Liver (tissue), 10 donors: ENCODE measurements at places on chromosomes 1 and 21. TPM values are rescaled to one million over a fixed set of nuclear protein-coding genes. Genes with fewer than 3 reads are reported as not detected.

ZNF644 gene
- 38.8 TPM for total RNA-seq

LCE2C gene
- total RNA-seq = not detected

- DNase-seq = no peak
Observed at GRCh38 chr1:154398141-154398540, 7.0 kb upstream of the IL6R start.

DNA sequence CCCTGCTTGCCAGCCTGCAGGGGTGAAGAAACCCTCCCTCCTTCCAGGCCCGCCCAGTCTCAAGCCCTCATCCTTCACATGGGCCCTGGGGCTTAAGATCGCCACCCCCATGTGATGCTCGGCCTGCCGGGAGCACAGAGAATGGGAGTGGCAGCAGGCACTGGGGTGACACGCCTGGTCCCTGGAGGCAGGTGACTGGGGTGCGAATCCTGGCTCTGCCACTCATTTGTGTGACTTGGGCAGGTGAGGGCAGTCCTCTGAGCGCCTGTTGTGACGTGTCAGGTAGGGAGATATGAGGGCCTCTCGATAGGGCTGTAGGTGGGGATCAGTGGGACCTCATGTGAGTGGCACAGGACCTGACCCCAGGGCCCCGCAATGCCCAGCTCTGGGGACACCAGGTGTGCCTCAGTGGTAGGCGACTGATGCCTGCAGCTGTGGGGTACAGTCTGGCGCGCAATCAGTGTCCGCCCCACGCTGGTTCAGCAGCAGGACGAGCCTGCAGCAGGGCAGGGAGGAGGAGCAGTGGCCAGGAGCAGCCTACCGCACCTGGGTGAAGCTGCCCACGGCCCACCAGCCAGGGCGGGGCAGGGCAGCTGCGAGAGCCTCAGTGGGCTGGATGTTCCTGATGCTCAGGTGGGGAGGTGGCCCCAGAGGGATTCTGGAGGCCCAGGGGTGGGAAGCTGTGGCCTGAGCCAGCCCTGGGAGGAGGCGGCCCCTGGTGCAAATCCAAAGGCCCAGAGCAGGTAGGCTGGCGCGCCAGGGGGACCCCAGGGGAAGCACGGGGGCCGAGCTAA lies 6.2 kb downstream of the SH2D5 start:
- no peak for DNase-seq

SEC16B gene
- total RNA-seq = 15.2 TPM

DNA sequence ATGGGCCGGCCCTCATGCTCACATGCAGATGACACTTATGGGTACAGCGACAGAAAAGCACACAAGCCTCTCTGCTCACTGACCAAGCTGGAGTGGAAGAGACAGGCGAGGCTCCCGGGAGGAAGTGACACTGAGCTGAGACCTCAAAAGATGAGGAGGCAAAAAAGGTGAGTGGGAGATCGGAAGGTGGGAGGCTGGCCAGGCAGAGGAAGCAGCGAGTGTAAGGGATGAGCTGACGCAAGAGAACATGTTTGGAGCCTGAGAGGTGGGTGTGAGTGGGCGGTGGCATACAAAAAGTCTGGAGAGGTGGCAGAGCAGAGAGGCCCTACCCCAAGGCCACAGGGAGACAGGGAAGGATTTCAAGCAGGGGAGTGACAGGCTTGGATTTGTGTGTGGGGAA lies 18.2 kb upstream of the CDCP2 start:
- DNase-seq = no peak

DNA sequence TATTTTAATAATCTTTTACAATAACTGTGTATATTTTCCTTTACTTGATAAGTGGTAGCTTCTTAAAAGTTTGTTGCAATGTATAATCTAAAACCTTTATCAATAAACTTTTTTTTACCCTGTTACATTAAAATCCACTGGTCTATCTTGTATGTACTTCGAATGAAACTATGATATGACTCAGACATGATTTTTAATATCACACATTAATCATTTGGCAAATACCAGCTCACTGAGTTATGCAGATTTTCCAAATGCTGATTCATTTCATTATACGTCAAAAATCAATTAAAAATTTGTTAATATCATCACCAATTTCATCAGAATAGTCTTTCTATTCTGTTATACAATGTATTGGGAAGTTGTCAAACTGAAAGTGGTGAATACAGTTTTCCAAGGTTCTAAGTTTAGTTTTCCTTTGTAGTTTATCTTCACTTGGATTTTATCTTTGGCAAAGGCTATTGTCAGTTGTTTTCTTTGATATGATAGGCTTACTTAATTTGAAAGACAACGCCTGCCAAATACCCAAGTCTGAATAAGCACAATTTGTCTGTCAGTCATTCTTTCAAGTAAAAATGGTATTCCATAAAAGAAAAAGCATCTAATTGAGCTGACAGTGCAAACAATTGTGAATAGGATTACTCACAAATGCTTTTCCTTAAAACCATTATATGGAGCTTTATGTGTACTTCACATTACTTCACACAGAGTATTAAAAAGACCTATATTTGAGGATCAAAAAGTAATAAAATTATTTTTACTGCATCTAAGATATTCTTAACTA lies 127.0 kb downstream of the NME7 start:
- no peak for DNase-seq

DNA sequence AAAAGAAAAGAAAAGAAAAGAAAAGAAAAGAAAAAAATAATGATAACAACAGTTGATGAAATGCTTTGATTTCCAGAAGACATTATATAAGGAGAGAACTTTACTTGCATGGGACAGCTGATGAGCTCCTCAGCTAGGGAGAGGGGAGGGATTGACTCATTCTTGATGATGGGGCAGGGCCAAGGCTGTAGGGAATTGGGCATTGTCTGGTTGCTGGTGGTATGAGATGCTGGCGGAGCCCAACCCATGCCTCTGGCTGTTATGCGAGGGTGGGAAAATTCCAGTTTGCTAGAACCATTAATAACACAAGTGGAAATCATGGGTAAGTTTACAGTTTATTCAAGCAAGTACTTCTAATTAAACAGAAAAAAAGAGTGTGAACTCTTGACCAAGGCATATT lies 36.0 kb upstream of the KIF26B start:
- DNase-seq = no peak

GLIS1 gene
- total RNA-seq = under 0.01 TPM

GUCA2A gene
- total RNA-seq = not detected

GRCh38 chr1:81340239-81340638 lies 460.5 kb upstream of the ADGRL2 start:
- DNase-seq = no peak

TNFRSF18 gene
- total RNA-seq = 0.19 TPM

TRIM17 gene
- 0.08 TPM for total RNA-seq

DNA sequence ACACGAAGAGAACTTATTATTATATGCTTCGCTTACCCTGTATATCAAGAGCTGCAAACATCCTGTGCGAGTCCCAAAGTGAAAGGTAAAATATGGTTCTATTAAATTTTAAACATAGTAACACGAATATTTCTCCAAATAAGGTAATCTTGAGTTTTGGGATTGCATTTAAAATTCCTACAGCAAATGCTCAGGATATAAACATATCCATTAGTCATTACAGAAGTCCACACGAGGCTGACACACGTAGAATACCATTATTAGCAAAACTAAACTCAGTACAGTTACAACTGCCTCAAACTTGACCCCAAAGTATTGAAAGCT lies 282 bp upstream of the LYPLAL1 start:
- DNase-seq = no peak

- no peak for DNase-seq
Observed at GRCh38 chr1:163922743-163923201, 601.0 kb downstream of the NUF2 start.

- peak; percentile 59 for DNase-seq
Observed at GRCh38 chr1:2212532-2213491, 15.3 kb upstream of the SKI start.

DNA sequence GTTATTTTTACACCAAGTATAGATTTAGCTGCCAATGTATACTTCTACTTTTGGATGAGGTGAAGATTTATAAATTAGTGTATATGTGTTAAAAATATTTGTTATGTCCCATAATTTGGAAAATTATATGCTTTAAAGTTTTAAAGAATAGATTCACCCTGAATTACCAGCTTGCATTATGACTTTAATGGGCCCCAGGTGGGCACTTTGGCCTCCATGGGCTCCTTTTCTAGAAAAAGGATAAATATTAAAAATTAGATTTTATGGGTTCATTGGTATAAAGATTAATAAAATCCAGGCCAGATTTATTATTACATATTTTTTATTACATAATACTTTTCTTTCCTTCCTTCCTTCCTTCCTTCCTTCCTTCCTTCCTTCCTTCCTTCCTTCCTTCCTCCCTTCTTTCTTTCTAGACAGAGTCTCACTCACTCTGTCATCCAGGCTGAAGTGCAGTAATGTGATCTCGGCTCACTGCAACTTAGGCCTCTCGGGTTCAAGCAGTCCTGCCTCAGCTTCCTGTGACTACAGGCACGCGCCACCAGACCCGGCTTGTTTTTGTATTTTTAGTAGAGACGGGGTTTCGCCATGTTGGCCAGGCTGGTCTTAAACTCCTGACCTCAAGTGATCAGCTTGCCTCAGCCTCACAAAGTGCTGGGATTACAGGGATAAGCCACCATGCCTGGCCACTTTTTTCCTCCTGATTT lies 21.9 kb downstream of the KMO start:
- no peak for DNase-seq

- no peak for DNase-seq
Observed at GRCh38 chr1:3722846-3723245, 29.4 kb upstream of the CCDC27 start.

- no peak for DNase-seq
Observed at GRCh38 chr1:201436393-201436792, 14.9 kb upstream of the TNNI1 start.

DNA sequence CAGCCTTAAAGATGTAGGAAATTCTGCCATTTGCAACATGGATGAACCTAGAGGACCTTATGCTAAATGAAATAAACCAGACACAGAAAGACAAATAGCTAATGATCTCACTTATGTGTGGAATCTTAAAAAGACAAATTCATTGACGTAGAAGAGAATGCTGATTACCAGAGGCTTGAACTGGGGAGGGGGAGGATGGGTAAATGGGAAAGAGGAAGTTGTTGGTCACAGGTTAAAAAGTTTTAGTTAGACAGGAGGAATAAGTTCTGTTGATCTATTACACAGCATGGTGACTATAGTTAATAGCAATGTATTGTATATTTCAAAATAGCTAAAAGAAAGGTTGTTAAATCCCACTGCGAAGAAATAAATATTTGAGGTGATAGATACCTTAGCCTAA lies 62.8 kb downstream of the PKN2 start:
- no peak for DNase-seq

DNA sequence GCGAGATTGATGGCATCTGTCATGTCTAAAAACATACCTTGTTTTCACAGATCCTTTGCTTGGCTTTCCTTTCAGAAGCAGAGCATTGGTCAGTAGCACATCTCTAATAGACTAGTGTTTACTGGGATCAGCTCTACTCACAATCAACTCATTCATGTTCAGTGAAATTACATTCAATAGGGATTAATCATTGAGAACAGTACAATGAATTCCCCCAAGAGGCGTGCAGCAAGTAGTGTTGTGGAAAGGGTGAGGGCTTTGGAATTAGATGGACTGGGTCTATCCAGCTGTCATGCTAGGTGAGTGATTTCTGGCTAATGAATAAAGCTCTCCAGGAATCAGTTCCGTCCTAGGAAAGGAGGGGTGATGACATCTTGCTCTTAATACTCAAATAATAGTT lies 155.2 kb upstream of the COA6 start:
- no peak for DNase-seq

FAM3B gene
- total RNA-seq = 18.2 TPM

SYTL1 gene
- 3.9 TPM for total RNA-seq

DNA sequence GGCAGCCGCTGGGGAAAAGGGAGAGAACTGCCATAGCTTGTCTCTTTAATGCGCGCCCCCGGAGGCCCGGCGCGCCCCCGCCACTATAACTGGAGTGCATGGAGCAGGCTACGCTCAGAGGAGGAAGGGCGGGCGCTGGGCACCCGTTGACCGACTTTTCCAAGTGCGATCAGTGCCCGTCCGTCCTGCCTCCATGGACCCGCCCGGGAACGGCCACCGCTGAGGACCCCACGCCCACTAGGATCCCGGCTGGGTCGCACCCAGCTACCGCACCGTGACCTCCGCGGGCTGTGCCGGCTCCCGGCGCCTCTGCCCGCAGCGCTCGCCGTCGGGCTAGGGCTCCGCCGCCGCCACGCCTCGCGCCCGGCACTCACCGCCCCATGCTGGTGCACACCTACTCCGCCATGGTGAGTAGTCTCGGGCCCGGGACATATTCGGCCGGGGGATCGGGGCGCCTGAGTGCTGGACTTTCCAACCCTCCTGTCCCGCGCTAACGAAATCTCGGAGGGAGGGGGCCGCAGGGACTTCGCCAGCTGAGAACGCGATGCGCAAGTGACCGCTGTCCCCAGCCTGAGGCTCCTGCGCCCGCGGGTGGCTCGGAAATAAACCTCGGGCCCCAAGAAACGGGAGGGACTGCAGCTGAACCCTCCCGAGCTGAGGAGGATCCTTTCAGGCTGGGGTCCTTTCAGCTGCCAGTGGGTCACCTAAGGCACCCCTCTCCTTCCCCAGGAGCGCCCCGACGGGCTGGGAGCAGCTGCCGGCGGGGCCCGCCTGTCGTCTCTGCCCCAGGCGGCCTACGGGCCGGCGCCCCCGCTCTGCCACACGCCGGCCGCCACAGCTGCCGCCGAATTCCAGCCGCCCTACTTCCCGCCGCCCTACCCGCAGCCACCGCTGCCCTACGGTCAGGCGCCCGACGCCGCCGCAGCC lies at the start of gene TFAP2E:
Gene TFAP2E, plus strand, starts transcription at position 117 of the 927 bp plus-strand sequence. Its CDS starts 264 bp downstream, at position 381.
- no peak for DNase-seq

DNA sequence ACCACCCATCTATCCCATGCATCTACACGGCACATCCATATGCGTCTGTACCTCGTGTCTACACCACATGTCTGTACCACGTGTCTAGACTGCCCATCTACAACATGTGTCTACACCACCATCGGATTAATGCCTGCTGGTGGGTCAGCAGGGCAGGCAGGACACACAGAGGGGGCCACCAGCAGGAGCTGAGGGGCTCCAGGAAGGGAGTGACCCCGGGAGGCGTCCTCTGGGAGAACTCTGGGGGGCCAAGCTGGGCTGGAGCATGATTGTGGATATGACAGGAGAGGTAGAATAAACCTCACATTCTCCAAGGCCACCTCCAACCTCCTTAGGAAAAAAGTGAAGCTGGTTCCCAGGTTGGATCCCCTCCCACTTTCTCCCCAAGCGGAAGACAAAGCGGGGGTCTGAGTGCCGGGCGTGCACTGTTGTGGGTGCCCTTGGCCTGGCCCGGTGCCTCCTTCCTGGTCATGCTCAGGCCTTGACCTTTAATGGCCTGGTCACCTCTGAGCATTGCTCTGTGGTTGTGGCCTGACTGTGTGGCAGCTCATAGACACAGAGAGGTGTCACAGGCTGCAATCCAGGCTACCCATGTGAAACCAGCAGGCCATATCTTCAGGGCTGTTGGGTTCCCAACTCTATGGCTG lies 881 bp upstream of the ACTRT2 start:
- DNase-seq = no peak

GRCh38 chr1:68442822-68443556 lies 6.8 kb downstream of the RPE65 start:
- no peak for DNase-seq

- no peak for DNase-seq
Observed at GRCh38 chr1:165795894-165796293, 27.2 kb upstream of the TMCO1 start.

BMP8A gene
- total RNA-seq = not detected

DIRAS3 gene
- total RNA-seq = 0.92 TPM
